ENCODE measurements at places on chromosomes 13 and 19.
A peak's percentile ranks its signal among the peaks of the same experiment; 100 is the strongest.

GRCh38 chr13:93173654-93174053, 53.0 kb upstream of the GPC6 start:
- DNase-seq, result no peak

GRCh38 chr19:50717026-50717723, 2.4 kb downstream of the SHANK1 start:
- peak; percentile 54 for DNase-seq

DNA sequence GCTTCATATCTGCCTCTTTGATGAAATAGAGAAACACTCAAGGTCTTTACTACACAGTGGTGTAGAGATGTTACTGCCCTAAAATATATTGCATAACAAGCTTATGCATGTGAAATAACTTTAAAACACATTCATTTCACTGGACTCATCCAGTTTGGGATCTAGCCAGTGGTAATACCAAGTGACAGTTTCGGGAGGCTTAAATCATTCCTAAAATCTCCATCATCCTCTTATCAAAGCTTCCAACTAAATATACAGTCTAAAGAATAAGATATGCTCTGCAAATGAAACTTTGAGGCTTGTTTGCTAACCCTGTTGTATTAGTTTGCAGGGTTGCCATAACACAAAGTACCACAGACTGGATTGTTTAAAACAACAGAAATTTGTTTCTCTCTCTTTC, 52.8 kb downstream of the THSD1 start:
- no peak for DNase-seq

DNA sequence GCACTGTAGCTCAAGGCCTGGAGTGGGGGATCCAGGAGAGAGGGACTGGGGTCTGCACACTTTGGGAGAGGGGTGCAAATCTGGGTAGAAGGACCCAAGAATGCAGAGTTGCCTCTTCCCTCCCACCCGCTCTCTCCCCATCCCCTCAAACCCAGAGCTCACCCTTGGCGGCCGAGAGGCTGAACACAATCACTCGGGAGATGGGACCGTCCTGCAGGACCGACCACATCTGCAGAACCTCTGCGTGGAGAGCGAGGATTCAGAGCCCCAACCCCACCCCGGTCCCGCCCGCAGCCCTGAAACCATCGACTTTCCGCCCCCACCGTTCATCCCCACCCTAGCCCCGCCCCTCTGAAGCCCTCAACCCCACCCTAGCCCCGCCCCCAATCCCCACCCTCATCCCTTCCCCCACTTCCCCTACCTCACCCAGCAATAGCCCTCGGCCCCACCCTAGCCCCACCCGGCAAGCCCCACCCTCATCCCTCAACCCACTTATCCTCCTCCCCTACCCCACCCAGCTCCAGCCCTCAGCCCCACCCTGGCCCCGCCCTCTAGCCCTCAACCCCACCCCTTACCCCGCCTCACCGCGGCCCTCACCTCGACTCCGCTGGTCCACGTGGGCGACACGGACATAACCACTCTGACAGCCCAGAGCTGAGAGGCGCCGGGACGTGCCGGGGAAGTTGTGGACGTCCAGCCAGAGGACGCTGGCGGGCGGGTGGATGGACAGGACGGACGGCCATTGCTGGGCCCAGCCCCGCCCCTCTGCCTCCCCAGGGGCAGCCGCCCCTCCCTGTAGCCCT, 4.1 kb downstream of the KPTN start:
- DNase-seq, result no peak

GRCh38 chr19:44720945-44721344, 22.0 kb downstream of the CEACAM16 start:
- no peak for DNase-seq

GRCh38 chr19:51531349-51532315, at the start of gene SIGLEC6:
TSS of gene SIGLEC6 (minus strand) at chr19:51531670. CDS start at chr19:51531648, 22 bp downstream.
- DNase-seq, result peak; percentile 63

DNA sequence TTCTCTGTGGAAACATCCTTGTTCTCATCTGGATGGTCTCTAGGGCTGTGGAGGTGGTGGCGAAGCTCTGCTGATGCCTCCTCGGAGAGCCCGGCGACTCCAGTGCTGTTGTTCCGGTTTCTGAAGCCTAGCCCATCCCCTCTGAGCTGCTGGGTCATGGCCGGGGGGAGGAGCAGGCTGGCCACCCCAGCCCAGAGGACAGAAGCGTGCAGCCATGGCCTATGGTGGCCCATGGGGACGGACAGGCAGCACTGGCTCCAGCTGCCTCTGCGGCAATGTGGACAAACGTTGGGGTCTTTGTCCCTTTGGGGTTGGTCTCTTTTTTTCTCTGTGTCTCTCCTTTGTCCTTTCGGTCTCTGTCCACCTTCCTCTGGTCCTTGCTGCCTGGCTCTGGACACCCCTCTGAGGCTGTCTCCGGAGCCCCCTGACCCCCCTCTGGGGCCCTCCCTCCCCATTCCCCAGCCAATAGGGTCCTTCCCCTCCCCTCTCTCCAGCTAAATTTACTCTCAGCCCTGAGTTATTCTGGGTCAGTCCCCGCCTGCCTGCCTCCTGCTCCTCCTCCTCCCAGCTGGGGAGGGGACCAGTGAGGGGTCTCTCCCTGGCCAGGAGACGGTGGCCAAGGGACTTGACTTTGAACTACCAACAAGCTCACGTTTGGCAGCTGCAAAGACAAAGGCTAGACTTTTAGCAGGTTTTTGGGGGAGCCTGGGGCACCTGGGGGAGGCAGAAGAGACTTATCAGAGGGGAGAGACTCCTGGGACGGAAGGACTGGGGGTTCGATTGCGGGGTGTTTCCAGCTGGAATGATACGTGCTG, at the start of gene HRC:
HRC (minus strand) TSS at position 392 of the 815 bp plus-strand sequence; CDS start at position 233, 159 bp downstream.
- no peak for DNase-seq

DNA sequence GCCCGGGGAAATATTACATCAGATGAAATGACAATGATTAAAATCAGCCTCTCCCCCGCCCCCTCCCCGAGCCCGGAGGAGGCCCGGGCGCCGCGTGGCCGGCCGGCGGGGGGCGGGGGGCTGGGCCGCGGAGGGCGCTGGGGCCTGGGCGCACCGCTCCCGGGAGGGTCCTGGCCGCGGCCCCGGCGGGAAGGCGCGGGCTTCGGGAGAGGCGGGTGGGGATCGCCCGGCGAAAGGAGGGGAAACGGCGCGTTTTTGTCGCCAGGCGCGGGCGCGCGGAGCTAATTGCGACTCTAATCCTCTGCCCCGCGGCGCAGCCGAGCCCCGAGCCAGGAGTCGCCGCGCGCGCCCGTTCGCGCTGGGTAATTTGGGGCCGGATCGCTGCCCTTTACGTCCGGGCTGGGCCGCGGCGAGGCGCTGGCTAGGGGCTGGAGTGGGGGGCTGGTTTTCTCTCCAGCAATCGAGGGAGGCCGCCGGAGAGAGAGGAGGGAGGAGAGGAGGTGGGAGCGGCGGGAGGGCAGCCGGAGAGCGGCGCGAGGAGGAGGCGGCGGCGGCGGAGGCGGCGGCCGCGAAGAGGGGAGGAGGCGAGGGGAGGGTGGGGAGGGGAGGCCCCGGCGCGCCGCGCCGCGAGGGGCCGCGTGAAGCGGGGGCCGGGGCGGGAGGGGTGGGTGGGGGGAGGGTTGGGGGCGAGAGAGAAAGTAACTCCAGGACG, at the start of gene KCTD15:
KCTD15 (plus strand) TSS at position 707 of the 712 bp plus-strand sequence. CDS start 3,585 bp downstream, outside the sequence.
- peak; percentile 39 for DNase-seq

GRCh38 chr19:29268103-29268502, 55.2 kb upstream of the UQCRFS1 start:
- DNase-seq, result no peak

GRCh38 chr19:12937093-12937926, 1.1 kb upstream of the CALR start:
- DNase-seq, result peak; percentile 99

DNA sequence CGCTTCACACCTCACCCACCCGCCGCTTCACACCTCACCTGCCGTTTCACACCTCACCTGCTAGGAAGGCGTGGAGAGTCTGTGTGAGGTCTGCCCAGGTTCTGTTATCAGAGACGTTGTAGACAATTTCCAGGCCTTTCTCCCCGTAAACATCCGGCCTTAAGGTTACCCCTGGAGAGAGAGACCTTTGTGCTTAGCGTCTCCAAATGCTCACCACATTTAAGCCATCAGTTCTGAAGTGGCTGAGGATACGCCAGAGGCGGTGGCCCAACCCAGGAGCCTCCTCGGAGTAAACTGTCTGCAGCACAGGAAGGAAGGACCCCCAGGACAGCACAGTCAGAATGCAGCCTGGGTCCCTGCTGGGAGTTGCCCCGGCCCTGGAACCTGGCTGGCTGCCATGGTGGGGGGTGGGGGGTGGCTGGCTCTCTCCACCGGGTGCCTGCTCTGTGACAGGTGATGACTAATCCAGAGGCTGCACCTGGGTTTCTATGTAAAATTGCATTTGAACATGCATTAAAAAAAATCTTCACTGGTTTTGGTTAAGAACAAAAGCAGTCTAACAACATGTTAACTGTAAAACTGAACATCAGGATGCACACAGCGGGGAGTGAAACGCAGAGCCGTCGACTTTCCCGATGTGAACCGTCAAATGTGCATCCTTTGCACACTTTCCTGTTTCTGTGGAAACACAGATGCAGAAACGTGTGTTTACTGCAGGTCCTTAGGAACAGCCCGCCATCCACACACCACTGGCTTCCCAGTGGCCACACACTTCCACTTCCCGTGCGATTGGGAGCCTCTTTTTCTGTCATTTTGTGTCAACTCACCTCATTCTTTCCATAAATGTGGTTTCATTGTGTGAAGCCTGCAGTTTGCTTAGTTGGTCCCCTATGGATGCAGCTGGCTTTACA, 4.5 kb downstream of the ATP4B start:
- DNase-seq, result no peak

Data from CMK (cell line).